ENCODE measurements at places on chromosomes 6 and 20.

DNA sequence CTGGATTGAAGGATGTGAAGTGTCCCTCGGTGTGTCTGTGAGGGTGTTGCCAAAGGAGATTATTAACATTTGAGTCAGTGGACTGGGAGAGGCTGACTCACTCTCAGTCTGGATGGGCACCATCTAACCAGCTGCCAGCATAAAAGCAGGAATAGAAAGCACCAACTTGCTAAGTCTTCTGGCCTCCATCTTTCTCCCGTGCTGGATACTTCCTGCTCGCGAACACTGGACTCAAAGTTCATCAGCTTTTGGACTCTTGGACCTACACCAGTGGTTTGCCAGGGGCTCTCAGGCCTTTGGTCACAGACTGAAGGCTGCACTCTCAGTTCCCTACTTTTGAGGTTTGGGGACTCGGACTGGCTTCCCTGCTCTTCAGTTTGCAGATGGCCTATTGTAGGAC lies 220.3 kb upstream of the LRFN2 start:
- no peak for DNase-seq

DNA sequence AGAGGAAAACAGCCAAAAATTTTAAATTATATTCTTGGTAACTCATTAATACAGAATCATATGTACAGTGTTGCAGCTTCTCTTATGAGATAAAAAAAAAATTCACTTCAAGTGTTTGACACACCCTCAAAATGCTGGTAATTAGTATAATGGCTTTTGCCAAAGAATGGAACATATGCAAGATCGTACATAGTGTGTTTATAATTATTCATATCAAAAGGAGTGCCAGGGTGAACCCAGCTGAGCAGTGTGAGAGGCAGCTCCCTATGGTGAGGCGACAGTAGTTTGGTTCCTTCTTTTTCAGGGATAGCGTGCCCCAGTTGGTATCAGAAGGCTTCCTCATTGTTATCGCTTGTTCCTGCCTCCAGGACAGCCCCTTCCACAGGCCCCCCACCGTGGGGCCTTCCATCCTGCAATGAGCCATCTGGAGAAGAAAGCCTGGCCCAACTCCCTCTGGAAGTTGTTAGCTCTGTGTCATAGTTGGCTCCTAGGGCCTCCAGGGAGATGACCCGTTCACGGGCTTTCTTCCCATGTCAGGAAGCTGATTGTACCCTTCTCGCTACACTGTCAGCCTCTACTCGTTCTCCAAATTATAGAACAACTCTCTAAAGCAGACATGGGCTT lies 150.7 kb downstream of the FRK start:
- no peak for DNase-seq

DNA sequence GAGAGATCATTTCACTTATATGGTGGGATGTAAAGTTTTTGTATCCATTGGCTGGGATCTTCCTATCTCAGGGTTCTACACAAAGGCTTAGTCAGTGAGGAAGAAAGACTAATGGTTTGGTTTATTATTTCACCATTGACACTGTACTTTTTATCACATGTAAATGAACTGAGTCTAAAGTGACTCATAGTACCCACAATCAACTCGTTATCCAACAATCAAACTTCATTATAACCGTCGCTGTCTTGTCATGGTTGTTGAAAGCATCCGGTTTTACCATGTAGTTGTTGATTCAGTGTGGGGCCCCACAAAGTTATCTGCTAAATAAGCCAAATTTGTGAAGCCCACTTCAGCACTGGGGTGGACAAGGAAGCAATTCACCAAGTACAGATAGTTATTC lies 55.8 kb upstream of the MTRF1L start:
- DNase-seq = no peak

GRCh38 chr6:97626671-97627441 lies 343.8 kb upstream of the MMS22L start:
- DNase-seq = no peak

DNA sequence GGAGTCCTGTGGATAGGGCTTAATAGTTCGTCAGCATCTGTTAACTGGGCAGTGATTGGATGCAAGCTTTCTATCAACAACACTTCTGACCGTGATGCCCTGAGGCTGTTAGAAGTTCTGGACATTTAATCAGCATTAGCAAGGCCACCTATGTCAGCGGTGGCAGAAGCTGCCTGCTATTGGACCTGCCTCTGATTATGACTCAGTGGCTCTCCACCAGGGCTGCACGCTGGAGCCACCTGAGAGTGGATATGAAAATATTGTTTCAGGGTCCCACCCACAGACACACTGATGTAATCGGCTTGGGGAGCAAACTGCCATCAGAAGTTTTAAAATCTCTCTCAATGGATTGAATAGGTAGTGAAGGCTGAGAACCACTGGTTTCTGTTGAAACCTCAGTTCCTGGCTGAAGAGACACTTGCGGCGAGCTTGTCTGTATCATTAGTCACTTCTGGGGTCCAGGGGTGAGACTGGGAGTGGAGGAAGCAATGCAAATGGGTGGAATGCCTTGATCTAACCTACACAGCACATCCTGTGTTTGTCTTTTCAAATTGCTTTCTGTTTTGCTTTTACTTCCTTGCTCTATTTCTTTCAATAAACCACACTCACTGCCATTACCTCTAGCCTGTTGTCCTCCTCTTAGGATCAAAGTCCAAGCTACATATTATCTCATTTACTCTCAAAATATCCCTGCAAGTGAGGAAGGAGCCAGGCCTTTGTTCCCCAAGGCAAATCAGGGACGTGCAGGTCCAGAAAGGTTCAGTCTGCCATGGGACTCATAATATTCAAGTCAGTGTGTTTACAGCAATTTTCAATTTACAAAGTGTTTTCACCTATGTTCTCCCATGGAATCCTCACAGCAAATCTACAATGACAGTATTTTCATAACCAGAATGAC lies 4.2 kb downstream of the CLIC5 start:
- peak; percentile 15 for DNase-seq

DNA sequence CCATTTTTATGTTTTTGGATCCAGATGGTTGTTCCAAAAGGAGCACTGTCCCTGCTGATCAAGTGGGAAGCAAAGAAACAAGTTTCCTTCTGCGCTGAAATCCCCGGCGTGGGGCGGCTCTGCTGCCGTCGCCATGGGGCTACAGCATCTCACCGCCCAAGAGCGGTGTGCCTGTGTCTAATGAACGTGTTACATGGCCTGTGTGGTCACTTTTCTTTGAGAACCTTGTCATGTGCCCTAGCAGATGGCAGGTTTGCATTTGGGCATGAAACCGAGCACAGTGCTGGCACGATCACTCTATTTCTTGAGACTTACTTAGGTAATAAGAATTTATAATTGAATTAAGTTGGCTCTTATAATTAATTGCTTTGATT lies 51.9 kb downstream of the ZDHHC14 start:
- no peak for DNase-seq

DNA sequence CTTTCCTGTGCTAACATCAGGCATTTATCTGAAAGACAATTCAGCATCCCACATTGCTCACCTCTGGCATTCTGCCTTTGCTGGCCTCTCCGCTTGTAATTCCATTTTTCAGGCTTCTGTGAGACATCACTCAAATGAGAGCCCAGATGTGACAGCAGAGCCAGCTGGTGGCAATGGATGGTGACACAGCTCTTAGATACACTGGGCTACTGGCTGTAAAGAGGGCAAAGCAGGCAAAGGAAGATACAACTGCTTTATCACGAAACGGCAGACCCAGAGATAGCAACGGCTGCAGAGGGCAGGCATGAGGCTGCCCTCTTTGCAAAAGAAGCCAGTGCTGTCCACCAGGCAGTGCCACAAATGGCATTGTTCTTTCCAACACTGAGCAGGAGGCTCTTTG lies 329.8 kb downstream of the KIF16B start:
- DNase-seq = no peak

GRCh38 chr20:1060985-1061384 lies 57.4 kb upstream of the PSMF1 start:
- DNase-seq = no peak

DNA sequence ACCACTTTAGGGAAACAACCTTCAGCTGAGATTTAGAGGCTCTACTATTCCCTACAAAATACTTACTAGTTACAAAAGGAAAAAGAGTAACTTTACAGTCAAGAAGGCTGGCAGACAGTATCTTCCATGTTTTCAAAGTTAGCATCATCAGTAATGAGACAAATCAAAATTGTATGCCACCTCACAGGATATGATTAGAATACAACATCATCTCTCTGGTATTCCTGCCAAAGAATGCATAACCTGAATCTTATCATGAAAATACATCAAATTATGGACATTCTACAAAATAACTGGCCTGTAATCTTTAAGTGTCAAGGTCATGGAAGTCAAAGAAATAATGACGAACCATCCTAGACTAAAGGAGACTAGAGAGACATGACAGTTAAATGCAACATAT lies 38.4 kb downstream of the CDK5RAP1 start:
- DNase-seq = no peak

DNA sequence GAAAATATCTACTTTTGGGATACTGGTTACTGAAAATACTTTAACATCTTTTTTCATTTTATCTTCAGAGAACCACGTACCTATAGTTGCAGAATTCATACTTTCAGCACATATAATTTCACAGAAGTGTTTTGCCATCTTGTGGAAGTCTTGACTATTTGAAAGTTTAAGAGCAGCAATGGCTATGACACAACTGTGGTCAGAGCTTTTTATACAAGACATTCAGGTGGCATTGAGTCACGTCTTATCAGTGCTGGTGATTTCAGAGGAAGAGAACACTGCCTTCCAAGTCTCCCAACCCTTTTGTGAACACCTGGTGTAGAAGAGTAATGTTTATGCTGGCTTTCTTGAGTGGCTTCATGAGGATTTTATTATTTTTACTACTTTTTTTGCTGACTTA lies 171.6 kb downstream of the ARID1B start:
- no peak for DNase-seq

DNA sequence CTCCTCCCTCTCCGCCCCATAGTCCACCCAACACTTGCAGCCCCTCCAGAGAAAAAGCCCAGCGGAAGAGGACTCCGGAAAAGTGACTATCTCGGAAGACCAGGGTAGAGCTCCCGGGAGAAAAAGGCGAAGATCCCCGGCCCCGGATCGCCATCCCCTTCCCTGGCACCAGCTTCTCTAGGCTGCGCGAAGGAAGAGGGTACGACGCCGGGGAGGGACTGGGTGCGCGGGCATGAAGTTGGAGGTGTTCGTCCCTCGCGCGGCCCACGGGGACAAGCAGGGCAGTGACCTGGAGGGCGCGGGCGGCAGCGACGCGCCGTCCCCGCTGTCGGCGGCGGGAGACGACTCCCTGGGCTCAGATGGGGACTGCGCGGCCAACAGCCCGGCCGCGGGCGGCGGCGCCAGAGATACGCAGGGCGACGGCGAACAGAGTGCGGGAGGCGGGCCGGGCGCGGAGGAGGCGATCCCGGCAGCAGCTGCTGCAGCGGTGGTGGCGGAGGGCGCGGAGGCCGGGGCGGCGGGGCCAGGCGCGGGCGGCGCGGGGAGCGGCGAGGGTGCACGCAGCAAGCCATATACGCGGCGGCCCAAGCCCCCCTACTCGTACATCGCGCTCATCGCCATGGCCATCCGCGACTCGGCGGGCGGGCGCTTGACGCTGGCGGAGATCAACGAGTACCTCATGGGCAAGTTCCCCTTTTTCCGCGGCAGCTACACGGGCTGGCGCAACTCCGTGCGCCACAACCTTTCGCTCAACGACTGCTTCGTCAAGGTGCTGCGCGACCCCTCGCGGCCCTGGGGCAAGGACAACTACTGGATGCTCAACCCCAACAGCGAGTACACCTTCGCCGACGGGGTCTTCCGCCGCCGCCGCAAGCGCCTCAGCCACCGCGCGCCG lies 822 bp downstream of the FOXQ1 start:
- DNase-seq = no peak

Measured in stimulated activated CD4-positive, alpha-beta T cell treated with anti-CD3 and anti-CD28 coated beads, Interleukin-1b, Interleukin-23, amount 100 ng/mL, for 4 hours (primary cell).